ENCODE measurements at places on chromosomes 4 and X. TPM values are rescaled to one million over a fixed set of nuclear protein-coding genes. Genes with fewer than 3 reads are reported as not detected.

CLDN34 gene
- not detected for total RNA-seq

DACH2 gene
- not detected for total RNA-seq

DNA sequence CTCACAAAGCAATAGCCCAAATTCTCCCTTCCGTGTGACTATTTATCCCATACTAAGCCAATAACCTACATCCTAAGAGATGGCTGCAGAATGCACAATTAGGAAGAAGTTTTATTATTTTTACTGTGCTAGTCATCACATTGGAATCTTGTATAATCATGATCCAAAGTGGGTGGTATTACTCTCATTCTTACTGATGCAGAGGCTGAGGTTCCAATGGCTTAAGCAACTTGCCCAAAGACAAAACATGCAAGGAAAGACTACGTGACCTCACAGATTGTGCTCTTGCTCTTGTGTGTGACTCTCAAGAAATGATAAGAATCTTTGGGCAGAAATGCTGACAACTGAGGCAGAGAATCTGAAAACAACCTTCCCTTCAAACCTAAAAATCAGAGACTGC lies 212.2 kb downstream of the LDB2 start:
- no peak for DNase-seq

ZIC3 gene
- total RNA-seq: not detected

GRCh38 chrX:2228536-2228935 lies 272.2 kb downstream of the DHRSX start:
- no peak for DNase-seq

FOXR2 gene
- not detected for total RNA-seq

EPHA5 gene
- total RNA-seq: 0.13 TPM

UCP1 gene
- not detected for total RNA-seq

SPANXB1 gene
- total RNA-seq: not detected

MAGEA1 gene
- total RNA-seq: not detected

DNA sequence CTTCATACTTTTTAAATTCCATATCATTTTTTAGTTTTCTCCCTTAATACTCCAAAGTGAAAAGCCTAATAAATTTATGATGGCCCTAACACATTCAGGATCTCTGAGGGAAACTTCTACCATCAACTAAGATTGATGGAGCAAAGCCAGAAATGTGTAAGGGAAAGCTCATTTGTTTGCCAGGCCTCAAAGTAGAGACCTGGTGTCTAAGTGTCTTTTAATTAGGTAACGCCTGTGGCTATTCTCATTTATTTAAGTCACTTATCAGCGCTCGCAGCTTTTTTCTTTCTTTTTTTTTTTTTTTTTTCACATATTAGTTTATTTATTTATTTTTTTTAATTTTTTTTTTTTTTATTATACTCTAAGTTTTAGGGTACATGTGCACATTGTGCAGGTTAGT lies 242.4 kb downstream of the TMA16 start:
- DNase-seq: no peak

SPANXN3 gene
- not detected for total RNA-seq

MAGEC1 gene
- not detected for total RNA-seq

DNA sequence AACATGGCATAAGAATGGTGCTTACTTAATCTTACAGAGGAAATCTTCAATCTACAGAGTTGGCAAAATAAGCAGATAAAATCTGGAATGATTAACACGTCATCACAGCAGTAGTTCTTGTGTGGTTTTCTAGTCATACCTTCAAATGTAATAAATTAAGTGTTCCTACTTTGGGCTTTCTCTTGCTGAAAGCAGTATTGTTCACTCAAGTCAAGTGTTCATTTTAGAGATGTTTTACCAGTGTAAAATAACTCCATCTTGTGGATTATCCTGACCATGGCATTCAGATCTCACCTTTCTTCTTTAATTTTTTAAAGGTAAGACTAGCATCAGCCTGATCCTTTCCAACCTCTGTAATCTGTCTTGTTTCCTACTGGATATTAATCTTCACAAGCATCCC lies 72.9 kb downstream of the ADAMTS3 start:
- DNase-seq: no peak

- no peak for DNase-seq
Observed at GRCh38 chr4:8646296-8647093, 53.9 kb downstream of the CPZ start.

PAGE4 gene
- not detected for total RNA-seq

DNA sequence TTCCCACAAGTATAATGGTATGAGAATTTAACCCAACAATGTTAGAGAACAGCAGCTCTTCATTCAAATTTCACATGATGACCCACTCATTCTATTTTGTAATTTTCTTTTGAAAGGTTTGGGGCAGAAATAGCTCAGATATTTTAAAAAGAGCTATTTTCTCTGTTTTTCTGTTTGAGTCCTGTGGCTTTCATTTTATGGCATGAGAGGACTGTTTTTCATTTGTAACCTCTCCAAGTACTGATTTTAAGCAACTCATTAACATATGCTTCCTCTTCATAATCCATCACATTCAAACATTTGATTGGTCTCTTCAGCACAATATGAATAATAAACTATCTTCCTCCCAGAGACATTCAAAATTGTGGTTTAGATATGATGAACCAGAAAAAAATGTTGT lies 129.0 kb upstream of the TEX13A start:
- no peak for DNase-seq

- no peak for DNase-seq
Observed at GRCh38 chr4:179399054-179399782, 1957.0 kb upstream of the AGA start.

DCX gene
- total RNA-seq: not detected

DNA sequence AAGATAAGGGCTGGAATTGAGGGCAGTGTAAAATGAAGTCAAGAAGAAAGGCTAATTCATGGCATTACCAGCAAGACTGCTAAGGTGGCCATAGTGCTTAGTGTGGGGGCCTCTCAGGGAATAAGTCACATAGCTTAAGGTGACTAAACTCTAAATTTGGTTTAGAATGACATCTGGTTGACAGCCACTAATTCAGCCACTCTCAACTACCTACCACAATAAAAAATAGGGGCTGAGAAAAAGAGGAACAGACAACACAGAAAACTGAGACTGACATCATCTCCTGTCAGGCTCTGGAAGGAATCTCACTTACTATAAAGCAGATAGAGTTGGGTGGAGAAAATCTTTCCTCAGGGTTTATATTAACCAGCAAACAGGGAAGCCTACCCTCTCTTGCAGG lies 96.9 kb downstream of the CHRDL1 start:
- no peak for DNase-seq

TIGD4 gene
- 0.13 TPM for total RNA-seq

DNA sequence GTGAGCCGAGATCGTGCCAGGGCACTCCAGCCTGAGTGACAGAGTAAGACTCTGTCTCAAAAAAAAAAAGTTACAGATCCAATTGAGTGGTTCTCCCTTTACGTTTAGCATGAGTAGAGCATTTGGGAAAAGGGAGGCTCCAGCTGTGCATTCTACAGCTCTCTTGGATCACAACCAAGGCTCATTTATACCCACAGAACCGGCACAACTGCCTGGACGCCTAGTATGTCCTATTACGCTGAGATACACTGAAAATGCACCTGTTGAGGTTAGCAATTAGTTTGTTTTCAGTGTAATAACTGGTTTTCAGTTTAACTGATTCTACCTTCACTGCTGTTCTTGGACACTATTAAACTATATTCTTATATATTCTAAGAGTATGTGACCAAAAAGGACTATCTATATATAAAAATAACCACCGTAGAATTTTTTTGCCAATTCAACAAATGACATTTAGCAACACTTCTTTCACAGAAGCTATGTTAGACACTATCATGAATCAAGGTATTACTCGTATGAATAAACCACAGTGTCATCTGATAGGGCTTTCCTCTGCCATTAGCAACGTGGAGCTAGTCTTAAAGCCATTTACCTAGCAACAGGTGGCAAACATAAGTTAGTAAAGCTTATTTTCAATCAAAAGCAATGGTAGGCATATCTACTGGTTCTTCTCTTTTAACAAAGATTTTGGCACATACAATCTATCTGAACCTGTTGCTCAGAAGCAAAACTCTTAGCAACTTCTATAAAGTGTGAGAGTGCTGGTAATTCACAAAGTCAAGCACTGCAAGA lies 3.6 kb downstream of the OTUD4 start:
- DNase-seq: no peak

DNA sequence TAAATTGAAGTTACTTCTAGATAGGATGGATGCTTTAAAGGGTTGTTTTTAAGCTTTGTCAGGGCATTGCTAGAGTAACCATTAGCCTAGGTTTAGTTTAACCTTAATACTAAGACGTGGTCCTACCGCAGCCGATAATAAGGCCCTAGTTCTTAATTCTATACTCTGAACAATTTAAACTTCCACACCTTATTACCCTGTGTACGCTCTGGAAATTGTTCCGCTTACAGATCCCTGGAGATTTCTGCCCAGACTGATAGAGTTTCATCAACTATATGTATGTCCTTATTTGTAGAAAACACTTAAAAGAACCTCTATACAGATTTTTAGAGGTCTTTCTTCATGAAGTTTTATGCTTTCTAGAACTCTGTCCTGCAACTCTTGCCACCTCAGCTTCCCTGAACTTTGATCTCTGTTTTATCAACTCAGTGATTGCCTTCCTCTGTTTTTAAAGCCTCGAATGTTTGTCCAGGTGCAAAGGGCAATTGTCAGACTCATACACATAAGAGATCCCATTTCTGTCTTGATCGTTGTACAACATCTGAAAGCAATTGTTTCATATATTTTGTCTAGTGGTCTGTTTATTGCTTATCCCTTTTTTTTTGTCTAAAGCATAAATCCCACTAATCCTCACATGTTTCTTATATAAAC lies 71.1 kb upstream of the VCX start:
- DNase-seq: no peak

AFP gene
- total RNA-seq: not detected

DNA sequence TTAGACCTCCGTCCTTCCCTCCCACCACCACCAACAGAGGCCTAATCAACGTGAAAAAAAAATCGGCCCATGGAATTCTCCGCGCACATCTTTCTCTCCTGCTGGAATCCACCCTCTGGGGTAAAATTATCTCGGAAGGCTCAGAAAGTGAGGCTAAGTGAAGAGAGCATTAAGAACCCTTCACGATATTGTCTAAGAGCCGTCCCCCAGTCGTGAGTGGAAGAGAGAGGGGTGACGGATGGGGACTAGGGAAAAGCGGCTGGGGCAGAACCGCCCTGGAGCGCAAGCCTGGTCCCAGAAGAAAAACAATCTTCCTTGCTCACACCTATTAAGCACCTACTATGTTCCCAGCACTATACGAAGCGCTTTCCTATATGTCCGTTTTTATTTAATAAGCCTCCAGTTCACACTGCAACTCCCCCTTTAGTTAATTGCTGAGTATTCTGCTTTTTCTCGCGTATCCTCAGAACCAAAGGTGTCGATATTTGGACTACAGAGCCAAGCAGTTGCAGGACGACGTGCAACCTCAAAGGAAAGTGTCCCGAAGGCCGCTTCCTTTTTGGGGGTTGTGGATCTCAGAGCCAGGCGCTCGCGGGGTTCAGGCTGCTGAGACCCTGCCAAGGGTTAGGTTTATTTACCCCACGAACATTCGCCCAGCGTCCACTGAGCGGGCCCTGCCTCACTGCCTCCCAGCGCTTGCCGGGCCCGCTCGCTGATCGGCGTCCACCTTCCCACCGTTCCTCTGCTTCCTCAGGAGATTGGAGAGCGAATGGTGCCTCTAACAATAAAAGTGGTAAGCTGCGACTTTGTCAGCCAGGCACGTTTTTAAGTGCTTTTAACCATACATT lies 889 bp downstream of the MGARP start:
- DNase-seq: no peak

RBM47 gene
- total RNA-seq: 2.4 TPM

HTR2C gene
- total RNA-seq: not detected

MANBA gene
- total RNA-seq: 22.4 TPM

- peak; percentile 91 for DNase-seq
Observed at GRCh38 chr4:81565142-81565870, 93.6 kb upstream of the RASGEF1B start.

DNA sequence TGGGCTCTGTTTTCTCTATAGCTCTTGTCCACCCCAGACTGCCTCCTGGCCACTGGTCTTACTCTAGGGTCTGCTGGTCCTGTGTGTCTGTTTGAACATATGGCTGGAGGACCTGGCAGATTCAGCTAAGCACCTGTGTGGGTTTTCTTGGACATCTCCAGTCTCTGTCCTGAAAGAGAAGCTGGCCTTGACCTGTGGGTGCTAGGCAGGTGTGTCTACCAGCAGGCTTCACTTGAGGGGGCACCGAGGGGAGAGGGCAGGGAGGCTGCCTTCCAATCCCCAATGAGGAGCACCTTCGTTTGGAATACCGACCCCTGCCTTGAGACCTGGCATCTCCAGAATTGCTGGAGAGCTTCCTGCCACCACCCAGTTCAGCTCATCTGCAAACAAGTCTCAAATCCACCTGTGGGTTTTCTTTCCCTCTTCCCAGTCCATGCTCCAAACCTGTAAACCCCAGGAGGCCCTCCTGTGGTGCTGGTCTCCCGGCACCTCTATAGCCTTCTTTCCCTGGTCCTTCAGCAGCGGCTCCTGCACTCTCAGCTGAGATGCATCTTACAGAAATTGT lies 45.2 kb downstream of the HTRA3 start:
- DNase-seq: peak; percentile 6

GRCh38 chr4:37946503-37947179 lies 13.6 kb upstream of the PTTG2 start:
- DNase-seq: peak; percentile 44

DNA sequence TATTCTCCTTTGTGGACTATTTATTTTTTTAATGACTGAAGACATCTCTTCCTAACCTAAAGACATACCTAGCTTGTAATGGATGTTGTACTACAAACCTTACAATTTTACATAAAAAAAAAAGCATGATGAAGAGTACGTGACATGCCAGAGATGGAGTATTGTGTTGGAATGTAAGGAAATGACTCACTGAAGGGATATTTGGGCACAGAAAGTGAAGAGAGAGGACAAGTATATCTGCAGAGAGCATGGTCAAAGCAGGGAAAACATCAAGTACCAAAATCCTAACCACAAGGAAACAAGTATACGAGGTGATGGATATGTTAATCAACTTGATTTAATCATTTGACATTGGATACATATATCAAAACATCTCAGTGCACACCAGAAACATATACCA lies 1051.4 kb upstream of the PRKX start:
- no peak for DNase-seq

XAGE2 gene
- total RNA-seq: not detected

DNA sequence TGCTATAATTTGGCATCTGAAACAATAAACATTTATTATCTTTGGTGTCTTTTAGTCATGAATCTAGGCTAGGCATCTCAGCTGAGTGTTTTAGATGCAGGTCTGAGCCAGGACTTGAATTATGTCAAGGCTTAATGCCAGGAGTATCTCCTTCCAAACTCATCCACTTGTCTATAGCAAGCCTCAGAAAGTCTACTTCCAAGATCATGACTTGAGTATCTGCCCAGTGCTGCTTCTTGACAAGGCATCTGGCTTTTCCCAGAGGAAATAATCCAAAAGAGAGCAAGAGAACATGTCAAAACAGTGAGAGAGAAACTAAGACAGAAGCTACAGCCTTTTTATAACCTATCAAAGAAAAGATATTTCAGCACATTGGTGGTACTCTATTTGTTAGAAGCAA lies 1052.1 kb upstream of the PCDH10 start:
- no peak for DNase-seq

Measured in Right ventricle myocardium superior (tissue), 1 donor.